Activated naive CD4-positive, alpha-beta T cell (primary cell): ENCODE measurements at places on chromosomes 3 and 15.

GRCh38 chr3:101996832-101997231 is 147.5 kb downstream of the NFKBIZ start:
- DNase-seq = no peak

DNA sequence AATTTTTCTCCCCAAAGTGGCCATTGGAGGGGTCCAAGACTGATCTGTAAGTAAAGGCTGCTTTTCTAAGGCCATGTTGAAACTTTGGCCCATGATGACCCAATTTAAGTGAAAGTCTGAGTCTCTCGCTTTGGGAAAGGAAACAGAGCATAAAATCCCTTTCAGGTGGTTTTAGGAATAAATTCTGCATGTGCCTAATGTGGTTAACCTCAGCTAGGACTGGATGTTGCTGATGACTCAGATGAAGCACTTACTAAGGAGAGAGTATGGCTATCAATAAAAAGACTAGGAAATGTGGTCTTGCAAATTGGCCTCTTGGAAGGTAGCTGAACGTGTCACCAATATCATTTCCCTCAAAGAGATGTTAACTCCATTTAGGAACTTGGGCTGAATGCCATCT is 458.5 kb downstream of the AGBL1 start:
- DNase-seq = no peak

GRCh38 chr3:158105710-158106253 is 438 bp downstream of the SHOX2 start:
- no peak for DNase-seq

DNA sequence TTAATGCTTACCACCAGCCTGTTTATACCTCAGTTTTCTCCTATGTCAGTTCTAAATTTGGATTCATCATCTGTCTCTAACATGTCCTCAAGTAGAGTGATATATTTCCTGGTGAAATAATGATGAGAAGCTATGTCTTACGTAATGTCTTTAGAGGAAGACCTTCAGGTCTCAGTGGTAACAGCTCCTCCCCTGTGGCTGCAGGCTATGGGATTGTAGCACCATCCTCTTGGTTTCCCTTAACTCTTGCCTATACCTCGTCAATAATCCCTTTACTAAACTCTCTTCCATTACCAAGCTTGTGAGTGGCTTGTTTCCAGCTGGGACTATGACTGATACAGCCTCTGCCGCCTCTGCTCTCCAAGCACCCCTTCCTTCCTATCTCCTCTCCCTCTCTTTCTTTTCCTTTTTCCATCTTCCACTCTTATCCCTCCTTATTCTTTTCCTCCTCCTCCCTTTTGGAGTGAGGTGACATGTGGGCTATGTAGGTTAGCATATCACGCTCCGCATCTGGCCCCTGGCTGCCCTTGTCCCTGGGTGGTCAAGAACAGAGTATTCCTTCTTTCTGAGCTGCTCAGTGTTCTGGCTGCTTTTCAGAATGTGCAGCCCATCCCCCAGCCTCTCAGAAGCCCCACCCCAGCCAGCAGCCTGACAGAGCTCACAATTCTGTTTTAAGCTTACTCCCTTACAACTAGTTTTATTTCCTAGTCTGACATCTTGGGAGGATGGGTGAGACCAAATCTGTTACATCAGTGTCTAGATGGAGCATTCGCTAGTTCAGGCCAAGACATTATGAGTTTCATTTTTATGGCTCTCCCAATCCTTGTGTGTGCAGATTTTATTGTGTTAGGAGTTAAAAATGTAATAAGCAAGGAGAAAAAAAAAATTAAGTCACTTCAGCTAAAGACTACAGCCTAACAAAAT is 75.0 kb upstream of the RNU6-1 start:
- DNase-seq = no peak

GRCh38 chr3:13462125-13462629 is 17.9 kb upstream of the HDAC11 start:
- no peak for DNase-seq

DNA sequence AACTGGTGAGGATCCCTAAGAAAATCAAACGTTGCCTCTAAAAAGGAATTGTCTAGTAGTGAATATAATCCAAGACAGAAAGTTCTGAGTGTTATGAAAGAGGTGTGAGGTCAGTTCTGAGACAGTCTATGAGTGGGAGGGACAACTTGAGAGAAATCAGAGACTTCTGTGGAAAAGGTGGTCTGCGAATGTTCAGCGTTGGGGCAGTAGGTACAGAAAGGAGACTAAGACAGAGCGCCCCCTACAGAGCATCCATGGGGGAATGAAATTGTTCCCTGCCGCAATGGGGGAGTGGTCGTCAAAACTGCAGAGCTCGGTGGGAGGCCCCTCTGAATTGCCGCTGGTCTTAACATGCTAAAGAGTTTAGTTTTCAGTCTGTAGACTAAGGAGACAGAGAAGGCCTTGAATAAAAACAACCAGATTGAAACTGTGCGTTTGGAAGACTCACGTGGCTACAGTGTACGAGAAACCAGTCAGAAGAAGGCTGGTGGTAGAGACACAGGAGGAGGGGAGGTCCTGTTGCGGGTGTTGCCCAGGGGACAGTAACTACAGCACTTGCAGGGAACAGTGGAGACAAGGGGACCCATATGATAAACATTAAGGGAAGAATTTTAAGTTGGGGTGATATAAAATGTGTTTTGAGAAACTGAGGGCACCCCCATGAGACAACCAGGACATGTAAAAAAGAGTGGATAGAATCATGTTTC is 6.9 kb downstream of the TNIK start:
- no peak for DNase-seq

DNA sequence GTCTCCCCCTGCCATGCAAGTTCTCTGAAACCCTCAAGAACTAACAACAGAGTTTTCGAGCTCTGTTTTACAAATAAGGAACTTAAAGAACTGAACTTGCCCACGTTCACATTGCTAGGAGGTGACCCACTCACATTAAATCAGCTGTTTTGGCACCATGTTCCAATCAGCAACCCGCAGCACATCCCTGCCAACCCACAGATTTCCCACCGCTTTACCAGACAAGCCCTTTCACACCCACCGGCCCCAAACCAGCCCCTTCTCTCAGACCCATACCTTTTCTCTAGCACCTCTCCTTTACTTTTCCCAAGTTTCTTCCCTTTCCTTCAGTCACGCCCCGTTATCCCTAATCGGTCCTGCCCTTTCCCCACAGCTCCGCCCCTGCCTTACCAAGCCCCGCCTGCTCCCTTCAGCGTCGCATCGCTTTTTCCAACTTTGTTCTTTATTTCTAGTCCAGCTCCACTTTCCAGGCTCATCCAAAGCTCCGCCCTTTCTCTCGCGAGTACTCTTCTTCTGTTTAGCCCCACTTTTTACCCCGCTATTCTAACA is 804 bp upstream of the BRPF1 start:
- DNase-seq = no peak

- DNase-seq = no peak
Observed at GRCh38 chr3:146968204-146968651, 363.1 kb upstream of the PLSCR5 start.

- no peak for DNase-seq
Observed at GRCh38 chr3:115651599-115651998, 28.3 kb downstream of the GAP43 start.

GRCh38 chr3:27360113-27361078 is 8.8 kb downstream of the NEK10 start:
- no peak for DNase-seq

DNA sequence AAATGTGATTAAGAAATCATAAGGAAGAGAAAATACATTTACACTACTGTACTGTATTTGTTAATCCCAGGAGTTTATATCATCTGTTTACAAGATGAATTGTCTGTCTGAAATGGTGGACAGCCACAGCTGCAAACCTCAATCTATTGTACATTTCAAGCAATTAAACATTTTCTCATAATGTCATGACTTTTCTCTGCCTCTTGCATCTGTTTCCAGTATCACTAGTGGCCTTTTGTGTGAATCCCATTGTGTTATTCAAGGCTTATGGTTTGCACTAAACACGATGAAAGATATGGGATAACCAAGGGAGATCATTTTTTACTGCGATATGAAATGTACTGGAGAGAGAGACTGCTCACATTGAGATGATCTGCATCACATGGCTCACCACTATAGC is 200.2 kb upstream of the LRRN1 start:
- no peak for DNase-seq

DNA sequence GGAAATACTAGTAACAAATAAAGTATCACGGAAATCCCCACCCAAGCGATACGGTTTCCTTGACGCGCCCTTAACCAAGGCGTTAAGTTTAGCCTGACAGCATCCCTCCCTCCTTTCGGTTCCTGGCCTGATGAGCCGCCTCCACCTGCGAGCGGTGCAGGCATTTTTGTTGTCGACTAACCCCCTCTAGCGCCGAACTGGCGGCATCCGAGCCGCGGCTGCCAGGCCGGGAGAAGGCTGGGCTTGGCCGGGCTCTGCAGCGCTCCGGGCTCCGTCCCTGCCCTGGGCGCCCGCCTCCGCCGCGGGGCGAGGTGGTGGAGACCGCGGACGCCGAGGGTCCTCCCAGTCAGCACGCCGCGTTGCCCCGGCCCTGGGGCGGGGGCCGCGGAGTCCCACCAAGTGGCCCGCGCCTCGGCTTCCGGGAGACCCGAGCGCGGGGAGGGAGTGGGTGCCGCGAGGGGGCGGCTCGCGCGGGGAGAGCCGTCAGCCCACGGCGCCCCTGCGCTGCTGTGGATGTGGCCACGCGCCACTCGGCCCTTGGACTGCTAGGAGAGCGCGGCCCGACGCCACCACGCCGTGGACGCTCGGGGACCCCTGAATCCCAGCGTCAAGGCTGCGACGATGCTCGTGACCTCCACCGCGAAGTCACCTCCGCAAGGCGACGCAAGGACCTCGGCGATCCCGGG is 1.1 kb upstream of the EPHA6 start:
- DNase-seq = no peak

- no peak for DNase-seq
Observed at GRCh38 chr3:67047051-67047450, 48.9 kb downstream of the KBTBD8 start.

- DNase-seq = no peak
Observed at GRCh38 chr3:189902230-189903186, 218.2 kb downstream of the P3H2 start.

DNA sequence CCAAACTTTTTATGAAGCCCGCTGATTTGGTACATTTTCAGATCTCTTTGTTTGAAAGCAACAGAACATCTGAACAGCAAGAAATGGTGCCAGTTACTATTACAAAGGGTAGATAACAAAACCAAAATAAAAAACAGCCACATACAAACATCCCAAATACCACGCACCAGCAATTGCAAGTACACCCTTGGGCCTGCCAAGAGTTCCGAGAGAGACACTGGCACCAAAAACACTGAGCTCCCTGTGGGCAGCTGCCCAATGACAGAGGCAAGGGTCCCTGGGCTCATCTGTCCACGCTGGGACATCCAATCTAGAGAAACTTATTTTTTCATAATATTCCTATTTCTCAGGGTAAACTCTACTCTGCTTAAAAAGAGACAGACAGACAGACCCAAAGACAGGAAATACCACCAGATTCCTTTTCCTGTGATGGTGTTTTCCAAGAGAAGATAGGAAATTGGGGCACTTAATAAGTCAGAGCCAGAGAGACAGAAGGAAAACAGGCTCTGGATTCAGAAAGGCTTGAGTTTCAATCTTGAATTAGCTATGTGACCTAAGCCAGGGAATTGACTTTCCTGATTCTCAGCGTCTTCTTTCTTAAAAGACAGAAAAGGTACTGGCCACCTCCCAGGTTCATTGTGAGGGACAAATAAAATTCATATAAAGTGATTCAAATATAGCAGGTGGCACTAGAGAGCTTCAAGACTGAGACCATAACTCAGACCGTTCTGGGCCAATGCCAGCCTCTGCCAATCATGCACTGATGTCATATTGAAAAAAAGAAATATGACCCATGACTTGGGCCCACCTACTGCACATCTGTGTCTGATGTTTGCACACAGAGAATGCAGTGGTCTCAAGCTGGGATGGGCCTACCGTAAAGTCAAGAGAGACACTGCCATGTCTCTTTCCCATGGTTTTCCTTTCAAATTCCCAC is 61.3 kb downstream of the FOXP1 start:
- no peak for DNase-seq

DNA sequence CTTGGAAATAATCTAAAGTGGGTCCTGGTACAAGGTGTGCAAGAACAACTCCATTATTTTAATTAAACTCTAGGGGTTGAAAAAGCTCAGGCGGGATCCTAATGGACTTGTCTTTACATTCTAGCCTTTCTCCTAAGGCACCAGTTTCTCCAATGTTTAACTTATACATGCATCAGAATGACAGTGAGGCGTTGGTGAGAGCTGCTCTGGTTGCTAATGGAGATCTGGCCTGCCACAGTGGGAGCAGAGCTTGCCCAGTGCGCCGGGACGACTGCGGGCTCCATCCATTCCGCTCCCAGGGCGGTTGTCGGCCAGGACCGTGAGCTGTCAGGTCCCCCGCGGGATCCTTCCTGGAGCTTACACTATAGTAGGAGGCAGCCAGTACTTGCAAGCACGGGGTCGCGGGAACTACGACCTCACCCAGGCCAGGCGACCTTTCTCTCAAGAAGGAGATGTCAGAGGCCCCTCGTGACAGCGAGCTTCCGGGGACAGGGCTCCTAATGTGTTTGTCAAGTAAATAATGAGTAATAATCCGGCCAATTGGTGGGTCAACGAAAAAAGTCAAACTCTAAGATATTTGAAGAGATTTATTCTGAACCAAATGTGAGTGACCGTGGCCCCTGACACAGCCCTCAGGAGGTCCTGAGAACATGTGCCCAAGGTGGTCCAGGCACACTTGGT is 991 bp upstream of the HIGD1A start:
- DNase-seq = no peak

GRCh38 chr3:48696156-48696555 is 10.4 kb upstream of the NCKIPSD start:
- DNase-seq = no peak

DNA sequence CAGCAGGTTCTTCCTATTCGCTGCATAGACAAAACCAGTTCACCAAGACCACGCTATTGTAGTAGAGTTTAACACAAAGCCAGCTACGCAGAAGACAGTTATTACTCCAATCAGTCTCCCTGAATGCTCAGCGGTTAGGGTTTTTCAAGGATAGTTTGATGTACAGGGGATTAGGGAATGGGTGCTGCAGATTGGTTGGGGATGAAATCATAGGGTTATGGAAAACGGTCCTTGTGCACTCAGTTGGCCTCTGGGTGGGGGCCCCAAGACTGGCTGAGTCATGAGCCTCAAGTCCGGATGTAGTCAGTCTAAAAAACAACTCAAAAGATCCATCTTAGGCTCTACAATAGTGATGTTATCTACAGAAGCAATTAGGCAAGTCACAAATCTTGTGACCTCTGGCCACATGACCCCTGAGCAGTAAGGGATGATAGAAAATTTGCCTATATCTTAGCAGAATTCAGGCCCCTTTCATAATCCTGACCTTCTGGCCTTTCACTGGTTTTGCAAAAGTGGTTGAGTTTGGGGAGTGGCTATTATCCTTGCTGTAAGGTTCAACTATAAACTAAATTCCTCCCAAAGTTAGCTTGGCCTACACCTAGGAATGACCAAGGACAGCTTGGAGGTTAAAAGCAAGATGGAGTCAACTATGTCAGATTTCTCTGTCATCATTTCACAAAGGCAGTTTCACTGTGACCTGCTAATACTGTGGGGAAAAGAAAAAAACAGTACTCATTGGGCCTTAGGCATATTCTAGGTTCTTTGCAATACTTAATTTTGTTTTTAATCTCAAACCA is 57.7 kb downstream of the LIPC start:
- DNase-seq = no peak
